Eye (tissue), 1 donor: ENCODE measurements at places on chromosomes 12 and 14.

GRCh38 chr12:128259556-128260070 is 7.4 kb upstream of the TMEM132C start:
- DNase-seq, result peak; percentile 91

- DNase-seq, result no peak
These were observed 2.5 kb upstream of the PAPLN start for GRCh38 chr14:73234586-73235394.

- DNase-seq, result peak; percentile 89
These were observed 184.6 kb downstream of the FOXN3 start for GRCh38 chr14:89232265-89233070.

GRCh38 chr12:121530600-121531355 is 50.0 kb downstream of the KDM2B start:
- no peak for DNase-seq

- no peak for DNase-seq
These were observed 58.5 kb downstream of the DIO2 start for GRCh38 chr14:80152763-80153162.

DNA sequence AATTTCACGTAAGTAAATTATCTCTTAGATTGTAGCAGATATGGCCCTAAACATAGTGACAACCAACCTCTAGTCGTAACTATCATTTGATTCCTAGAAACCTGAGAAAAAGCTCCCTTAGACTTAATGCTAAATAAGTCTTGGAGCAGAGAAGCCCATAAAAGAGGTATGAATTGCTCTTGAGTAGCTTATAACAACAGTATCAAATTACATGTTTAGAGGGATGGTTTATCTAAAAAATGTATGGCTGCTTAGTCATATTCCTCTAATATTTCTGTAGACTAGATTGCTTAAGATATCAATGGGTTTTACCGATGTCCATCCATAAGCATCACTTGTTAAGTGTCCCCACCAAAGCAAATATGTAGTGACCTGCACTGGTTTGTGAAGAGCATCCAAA is 259.7 kb downstream of the NELL2 start:
- DNase-seq, result no peak

DNA sequence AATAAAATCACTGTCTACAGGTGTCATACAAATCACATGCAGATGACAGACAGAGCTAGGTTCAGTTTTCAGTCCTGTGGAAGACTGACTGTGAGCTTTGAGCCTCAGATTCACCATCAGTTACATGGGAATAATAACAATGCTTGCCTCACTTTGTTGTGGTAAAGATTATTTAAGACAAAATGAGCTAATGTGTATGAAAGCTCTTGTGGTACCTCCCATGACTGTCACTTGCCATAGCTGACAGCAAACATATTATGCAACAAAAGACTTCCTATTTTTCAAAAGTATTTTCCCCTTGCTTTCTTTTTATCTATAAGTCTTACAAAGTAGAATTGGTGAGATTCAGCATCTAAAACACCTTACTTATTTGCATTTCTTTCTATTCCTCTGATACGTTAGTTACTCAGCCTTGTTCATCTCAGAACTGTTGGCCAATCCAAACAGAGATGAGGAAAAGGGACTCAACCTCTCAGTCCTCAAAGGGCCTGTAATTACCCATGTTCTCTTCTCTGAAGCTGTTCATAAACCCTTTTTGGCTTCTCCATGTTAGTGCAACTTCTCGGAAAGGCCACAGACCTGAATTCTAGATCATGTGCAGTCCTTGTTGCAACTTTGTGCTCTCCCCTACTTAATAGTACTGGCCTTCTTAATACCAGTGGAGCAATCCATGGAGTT is 8.8 kb upstream of the DDHD1 start:
- no peak for DNase-seq

GRCh38 chr12:76786986-76787385 is 23.1 kb downstream of the ZDHHC17 start:
- DNase-seq, result no peak

GRCh38 chr14:100327128-100327527 is 4.0 kb downstream of the SLC25A47 start:
- no peak for DNase-seq

GRCh38 chr14:104105071-104105821 is 19.7 kb downstream of the ASPG start:
- DNase-seq, result no peak

DNA sequence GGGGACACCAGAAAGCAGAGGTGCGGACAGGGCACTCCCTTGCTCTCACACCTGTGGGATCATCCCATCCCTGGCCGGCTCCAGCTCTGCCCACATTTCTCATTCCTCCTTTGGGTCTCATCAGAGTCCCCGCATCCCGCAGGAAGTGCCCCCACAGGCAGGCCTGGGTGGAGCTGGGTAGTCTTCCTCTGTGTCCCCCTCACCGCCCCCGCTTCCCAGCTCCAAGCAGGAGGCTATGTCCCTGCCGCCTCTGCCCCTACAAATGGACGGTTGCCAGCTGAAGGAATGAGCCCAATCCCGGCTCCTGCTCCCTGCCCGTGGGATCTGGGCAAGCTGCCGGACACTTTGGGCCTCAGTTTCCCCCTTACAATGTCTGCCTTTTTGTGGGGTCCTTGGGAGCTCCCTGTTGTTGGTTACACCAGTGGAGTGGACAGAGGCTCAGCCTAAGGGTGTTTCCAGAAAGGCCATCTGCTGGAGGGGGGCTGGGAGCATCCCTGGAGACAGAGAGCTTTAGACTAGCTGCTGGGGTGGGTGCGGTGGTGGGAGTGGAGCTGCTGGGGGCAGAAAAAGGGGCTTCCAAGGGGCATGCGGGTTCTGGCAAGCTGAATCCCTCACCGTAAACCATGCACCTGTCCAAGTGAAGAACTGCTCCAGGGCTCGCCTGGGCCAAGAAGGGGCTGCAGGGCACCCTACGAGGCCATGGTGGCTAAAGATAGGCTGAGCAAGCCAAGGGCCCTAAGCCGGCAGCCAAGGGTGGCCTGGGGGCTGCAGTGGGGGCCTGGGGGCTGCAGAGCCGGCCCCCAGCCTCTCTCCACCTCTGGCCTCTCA is 7.9 kb upstream of the GPR132 start:
- DNase-seq, result no peak

DNA sequence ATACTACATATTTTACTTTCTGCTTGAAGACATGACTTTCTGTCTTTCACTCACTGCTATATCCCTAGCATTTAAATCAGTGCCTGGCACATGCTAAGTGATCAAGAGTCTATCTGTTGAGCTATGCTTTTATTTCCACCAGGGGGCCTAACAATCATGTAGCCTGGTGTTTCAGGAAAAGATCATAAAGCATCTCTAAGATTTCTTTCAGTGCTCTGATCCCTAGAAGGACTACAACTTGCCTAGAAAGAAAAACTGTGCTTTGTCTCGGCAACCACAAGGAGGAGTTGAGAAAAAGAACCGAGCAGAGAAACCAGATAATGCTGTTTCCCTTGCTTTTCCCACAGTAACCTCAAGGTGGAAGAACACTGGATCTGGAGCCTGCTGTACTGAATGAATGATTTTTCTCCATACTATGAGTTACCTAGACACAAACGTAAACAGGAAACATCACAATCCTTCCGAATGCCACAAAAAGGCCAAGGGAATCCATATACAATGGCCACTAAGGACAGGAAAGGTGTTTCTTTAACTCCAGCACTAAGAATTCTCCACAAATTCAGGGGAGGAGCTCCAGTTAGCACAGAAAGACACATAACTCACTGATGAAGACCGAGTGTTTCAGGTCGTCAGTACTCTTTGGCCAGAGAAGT is 1.2 kb downstream of the CRY1 start:
- DNase-seq, result peak; percentile 95

DNA sequence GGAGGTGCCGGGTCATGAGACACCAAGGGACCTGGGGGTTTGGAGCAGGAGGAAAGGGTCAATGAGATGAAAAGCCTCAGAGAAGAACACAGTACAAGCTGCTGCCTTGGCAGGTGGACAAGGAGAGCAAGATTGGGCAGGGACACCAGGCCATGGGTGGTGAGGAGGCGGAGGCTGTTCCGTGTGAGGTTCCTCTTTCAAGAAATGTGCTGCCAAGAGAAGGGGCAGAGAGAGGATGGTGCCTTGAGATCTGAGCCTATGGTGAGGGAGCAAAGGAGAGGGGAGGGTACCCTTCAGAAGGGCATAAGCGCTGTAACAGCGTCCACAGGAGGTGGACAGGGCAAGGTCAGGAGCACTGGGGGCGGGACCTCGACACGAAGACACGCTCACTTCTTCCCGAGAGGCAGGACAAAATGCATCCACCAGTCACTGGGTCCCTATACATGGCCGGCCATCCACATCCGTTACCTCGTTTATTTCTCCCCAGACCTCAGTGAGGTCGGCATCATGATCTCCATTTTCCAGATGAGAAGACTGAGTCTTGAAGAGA is 100.2 kb downstream of the B4GALNT3 start:
- DNase-seq, result no peak

DNA sequence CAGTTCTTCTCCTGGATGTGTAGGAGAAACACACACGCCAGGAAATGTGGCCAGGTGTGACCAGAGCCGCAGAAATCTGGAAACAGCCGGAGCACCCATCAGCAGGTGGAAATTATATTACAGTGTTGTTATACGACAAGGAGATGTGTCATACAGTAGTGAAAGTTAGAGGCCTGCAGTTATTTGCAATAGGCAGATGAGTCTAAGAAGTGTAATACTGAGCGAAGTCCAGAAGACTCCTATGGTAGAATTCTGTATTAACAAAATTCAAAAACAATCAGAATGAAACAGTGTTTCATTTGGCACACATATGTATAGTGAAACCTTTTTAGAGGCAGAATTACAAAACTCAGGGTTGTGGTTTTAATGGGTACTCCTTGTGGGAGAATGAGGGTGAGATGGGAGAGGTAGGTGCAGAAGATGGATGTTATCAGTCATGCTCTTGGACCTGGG is 39.3 kb upstream of the AMN start:
- DNase-seq, result no peak

DNA sequence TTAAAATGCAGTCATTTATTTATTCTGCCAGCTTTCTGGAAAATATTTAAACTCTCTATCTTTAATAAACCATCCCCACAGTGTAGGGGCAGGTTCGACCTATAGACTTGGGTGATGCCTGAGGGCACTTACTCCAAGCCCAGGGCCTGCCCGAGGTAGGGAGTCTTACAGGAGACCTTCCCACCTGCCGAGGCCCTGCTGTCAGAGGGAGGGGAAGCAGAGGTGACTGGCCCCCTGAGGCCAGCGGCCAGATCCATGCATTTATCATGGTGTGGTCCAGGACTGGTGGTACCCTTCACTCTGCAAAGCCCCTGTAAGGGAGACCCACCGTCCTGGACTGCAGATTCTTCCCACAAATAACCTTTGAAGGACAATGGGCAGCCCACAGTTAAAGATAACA is 7.6 kb downstream of the EML1 start:
- no peak for DNase-seq

DNA sequence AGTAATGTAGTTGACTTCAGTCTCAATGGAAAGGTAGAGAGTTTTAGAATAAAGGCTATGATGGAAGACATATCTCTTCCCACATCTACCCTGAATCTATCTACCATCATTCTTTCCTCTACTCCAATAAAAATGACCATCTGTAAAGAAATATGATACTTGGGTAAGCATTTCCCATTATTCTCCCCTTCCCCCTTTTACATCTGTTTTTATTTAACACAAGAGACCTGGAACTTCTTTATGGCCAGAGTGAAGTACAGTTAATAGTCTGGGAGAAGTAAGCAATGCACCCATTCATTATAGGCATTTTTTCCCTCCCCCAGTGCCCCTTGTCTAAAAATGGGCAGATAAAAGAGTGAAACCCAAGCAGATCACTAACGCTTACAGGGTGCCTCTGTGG is 6.5 kb downstream of the TPH2 start:
- DNase-seq, result no peak

DNA sequence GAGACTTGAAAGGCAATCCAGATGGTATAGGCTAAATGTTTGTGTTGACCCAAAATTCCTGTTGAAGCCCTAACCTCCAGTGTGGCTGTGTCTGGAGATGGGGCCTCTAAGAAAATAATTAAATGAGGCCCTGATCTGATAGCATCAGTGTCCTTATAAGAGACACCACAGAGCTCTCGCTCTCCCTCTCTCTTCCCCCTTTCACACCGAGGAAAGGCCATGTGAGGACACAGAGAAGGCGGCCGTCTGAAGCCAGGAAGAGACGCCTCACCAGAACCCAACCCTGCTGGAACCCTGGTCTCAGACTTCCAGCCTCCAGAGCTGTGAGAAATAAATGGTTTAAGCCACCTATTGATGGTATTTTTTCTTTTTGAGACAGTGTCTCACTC is 87.5 kb downstream of the SCARB1 start:
- DNase-seq, result no peak

- no peak for DNase-seq
These were observed 59.8 kb upstream of the CISTR start for GRCh38 chr12:53811606-53812005.

DNA sequence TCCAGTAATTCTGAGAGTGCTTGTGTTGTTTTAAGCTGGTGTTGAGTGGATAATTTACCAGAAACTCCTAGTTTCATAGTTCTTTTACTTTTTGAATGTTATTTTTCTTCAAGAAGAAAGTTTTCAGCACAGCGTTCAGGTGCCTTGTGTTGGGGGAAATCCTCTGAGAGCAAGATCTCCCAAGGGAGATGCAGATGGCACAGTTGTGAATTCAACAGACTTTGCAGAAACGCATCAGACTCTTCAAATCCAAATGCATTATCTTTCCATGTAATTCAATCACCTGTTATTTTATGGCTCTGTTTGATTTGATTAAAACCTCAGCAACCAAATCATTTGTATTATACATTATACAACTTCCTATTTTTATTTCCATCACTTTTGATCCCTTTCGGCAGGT is 439.9 kb downstream of the EGLN3 start:
- DNase-seq, result no peak

GRCh38 chr14:57632649-57633048 is 139.0 kb upstream of the CCDC198 start:
- DNase-seq, result no peak

DNA sequence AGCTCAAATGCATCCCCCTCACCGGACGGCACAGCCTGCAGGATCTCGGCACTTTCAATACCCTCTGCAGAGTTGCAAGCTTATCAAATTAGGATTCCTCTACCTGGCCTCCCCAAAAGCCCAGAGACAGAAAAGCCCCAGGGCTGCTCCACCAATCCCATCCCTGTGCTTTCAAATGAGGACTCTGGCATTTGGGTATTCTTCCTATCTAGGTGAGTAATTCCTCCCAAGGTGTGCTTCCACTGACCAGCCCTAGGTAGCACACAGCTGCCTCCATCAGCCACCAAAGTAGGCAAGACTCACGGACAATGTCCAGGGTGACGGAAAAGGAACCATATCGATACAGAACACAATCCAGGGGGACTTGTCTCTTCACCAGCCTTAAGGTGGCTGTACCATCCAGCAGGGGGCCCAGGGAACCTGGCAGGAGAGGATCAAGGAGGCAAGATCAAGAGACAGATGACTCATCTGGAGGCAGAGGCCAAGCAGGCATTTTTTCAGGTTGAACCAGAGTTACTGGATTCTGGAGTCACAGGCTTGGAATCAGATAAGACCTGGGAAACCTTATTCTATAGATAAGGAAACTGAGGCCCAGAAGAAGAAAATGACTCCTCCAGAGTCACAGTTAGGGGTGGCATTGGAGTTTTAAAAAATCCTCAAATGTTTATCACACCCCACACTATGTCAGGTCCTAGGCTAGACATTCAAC is 9.9 kb downstream of the PMEL start:
- DNase-seq, result no peak

- no peak for DNase-seq
These were observed 123.8 kb downstream of the GRIP1 start for GRCh38 chr12:66555113-66555512.
